ENCODE measurements at places on chromosomes 6 and 20.
A peak's percentile ranks its signal among the peaks of the same experiment; 100 is the strongest.

DNA sequence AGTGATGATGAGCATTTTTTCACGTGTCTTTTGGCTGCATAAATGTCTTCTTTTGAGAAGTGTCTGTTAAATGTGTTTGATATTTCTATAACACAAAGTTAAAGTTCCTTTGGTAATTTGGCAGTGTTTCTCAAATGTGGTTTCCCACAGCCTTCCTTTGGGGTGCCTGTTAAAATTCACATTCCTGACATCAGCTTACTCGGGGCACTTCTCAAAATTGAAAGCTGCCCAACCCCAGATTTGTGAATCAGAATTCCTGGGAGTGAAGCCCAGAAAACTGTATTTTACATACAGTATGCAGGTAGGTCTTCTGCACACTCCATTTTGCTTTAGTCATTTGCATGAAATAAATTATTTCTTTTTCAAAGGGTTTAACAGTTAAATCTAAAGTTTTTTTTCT, 207.9 kb downstream of the GMPR start:
- DNase-seq, result no peak

- DNase-seq, result peak; percentile 59
Observed at GRCh38 chr6:157823001-157823527, at the start of gene SNX9. Gene SNX9 (plus strand): TSS chr6:157823246. CDS start chr6:157823435, 189 bp downstream.

GRCh38 chr6:79071547-79071946, 6.5 kb downstream of the PHIP start:
- no peak for DNase-seq

- DNase-seq, result peak; percentile 34
Observed at GRCh38 chr20:4613718-4614620, 107.7 kb upstream of the PRND start.

- no peak for DNase-seq
Observed at GRCh38 chr6:24859608-24860200, 61.0 kb upstream of the ARMH2 start.

DNA sequence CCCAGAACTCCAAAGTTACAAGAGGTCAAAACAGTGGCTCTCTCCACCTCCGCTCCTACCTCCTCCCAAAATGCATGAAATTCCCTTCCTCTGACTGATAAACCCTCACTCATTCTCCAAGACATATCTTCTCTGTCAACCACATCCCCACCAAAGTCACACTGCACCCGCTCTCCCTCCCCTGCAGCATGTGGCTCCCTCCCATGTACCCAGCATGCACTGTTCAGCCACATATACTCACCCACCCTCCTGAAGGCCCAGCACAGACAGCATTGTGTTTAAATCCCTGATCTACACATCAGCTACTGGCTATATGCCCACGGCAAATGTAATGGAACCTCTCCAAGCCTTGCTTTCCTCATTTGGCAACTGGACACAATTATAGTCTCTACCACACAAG, 5.5 kb upstream of the POU5F1 start:
- no peak for DNase-seq

DNA sequence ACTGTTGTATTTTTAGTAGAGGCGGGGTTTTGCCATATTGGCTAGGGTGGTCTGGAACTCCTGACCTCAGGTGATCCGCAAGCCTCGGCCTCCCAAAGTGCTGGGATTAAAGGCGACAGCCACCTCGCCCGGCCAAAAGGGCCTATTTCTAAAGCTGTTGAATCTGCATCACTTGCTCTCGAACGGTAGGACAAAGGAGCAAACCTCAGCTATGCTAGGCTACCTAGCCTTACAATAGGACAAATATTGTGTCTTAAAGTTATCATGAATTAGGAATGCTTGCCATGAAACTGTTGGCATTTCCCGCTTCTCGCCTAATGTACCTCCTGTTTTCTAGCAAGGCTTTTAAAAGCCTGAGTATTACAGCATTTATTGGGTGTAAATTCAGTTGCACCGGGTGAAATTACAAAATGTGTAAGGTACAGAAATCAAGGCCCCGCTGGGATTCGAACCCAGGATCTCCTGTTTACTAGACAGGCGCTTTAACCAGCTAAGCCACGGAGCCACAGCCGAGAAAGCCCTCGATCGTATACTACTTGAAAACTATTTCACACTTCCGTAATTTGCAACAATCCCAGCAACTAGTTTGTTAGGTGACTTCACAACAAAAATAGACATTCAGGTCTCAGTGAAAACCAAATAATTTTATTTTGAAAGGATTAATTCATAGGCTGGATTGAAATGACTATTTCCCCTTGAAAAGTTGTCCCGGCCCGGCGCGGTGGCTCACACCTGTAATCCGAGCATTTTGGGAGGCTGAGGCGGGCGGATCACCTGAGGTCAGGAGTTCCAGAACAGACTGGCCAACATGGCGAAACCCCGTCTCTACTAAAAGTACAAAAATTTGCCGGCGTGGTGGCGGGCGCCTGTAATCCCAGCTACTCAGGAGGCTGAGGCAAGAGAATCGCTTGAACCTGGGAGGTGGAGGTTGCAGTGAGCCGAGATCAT, 211.6 kb upstream of the ZNF184 start:
- DNase-seq, result peak; percentile 33

DNA sequence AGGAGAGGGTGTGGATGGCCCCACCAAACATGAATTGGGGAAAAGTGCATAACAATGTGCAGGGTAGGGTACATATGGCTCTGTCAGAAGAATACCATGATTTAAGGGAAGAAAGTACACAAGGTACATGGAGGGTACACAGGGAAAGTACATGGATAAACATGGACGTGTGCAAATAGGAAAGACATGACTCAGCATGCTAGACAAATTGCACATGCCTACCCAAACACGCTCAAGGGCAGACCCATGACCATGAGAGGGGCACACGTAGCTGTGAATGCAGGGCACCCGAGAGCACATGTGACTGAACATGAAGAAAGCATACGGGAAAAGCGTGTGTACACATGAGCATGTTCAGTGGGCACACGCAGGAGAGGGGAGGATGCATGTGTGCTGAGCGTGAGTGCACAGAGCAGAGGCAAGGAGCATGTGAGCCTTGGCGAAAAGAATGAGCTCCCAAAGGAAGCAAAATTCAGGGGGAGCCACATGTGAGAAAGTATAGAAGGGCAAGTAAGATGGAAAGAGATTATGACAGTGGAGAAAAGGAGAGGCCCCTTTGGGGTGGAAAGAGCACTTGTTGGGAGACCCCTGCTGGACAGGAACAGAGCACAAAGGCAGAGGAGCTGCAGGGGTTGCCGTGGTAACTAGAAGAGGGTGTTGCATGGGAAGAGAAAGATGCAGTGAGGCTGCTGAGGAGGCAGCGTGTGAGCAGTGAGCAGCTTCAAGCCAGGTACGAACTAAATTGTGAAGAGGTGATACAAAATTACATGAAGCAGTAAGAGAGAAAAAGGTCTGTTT, 17.8 kb downstream of the OR2H2 start:
- DNase-seq, result no peak

- no peak for DNase-seq
Observed at GRCh38 chr20:1924910-1925861, 30.0 kb downstream of the SIRPA start.

- DNase-seq, result no peak
Observed at GRCh38 chr6:1950631-1951030, 294.8 kb downstream of the GMDS start.
